ENCODE measurements at places on chromosomes 12 and 14.

GRCh38 chr12:47894068-47894467 is 10.7 kb downstream of the VDR start:
- no peak for DNase-seq

DNA sequence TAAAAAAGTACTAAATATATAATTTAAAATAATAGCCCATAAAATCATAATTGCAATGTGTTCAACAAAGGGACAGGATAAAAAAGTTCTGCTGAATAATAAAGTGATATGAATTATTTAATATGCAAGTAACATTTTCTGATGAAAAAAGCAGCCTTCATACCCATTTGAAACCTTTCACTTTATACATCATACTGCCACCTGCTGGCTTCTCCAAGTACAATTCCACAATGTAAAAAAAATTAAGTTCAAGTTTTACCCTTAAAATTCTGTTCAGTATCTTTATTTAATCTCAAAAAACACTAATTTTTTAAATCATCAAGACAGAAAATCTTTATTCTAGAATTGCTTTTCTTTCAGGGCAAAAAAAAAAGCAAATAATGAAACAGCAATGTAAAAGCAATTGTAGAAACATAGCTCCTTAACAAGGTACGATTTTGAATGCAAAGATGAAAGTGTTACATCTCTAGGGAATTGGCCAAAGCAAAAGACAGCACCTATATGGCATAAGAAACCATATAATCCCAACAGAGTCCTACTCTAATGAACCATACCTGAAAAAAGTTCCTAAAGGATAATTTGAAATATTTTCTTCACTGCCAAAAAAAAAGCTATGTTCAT is 15.0 kb downstream of the MDM1 start:
- DNase-seq = peak; percentile 36

DNA sequence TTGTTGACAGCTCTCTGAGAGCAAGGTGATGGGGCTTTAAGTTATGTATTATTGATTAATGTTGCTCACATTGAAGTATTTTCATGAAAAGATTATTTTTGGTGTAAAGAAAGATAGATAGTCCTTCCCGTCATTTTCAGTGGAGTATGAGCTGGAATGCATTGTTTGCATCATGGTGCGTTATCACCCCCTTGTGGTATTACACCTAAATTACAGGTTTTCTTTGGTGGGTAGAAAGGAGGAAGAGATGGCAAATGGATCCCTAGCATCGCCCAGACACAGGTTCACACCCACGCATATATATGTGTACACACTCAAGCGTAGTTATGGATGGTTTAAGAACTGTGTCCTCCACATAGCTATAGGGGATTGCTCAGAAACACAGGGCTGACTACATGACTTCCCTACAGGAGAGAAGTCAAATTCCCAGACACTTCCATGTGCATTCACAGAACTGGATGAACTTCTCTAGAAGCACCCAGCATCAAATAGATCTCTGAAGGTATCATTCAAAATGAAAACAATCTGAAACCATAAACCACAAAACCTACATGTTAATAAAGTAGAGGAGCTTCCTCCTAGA is 14.4 kb upstream of the SERPINA10 start:
- no peak for DNase-seq

- no peak for DNase-seq
Observed at GRCh38 chr12:101671157-101671791, 26.2 kb upstream of the CHPT1 start.

DNA sequence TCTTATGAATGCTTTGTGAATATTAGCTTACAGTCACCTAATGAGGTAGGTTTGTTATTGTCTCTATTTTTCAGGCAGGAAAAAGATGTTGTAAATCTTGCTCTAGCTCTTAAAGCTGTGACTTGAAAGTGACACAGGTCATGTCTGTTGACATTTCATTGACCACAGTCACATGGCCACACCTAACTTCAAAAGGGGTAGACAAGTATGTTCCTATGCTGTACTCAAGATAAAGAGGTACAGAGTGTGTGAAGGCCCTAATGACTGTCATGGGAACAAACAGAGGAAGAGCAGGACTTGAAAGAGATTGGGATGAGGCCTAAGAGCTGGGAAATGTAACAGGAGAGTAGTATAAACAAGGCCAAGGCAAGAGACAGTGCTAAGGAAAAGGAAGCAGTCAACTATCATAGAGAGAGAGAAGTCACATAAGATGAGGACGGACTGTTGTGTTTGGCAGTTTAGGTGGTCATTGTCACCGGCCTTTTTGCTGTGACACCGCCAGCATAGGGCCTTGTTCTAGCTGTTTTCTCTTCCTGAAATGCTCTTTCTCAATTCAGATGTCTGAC is 181.0 kb downstream of the CFAP54 start:
- no peak for DNase-seq

GRCh38 chr14:89621791-89622638 is 205.0 kb upstream of the FOXN3 start:
- DNase-seq = no peak

- no peak for DNase-seq
Observed at GRCh38 chr12:94235848-94236247, 87.5 kb downstream of the PLXNC1 start.

DNA sequence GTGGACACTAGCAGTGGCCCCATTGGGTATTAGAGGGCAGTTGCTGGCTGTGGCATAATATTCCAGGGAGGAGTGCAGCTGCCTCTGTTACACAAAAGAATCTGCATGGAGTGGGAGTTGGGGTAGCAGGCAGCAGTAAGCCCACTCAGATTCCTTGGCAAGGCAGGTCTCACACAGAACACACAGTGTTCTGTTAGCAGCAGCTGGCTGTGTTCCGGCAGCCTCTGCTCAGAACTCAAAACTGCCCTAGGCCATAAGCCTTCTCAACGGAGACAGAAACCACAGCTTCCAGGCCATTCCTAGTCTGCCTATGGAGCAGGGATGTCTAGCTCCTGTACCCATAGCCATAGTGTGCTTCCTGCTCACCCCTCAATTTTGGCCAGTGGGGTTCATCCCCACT is 1085.4 kb downstream of the SLC6A15 start:
- DNase-seq = no peak

Data from stimulated activated CD4-positive, alpha-beta T cell treated with anti-CD3 and anti-CD28 coated beads, TNF-alpha, amount 100 ng/mL, for 4 hours (primary cell).